ENCODE measurements at places on chromosomes 11 and 22.

- no peak for DNase-seq
Measured at GRCh38 chr11:111674941-111675340, 72.7 kb downstream of the SIK2 start.

DNA sequence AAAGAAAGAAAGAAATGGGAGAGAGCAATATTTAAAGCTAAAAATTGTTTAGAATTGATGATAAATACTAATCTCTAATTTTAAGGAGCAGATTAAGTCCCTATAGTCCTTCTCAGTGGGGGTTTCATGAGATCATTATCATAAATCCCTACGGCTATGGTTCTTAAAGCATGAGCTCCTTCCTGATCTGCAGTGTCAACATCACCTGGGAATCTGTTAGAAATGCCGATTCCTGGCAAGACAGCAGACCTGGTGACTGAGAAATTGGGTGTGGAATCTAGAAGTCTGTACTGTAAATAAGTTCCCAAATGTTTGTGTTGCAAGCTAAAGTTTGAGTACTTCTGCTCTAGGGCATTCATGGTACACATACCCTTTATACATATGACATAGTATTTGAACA lies 12.6 kb downstream of the HIKESHI start:
- no peak for DNase-seq

DNA sequence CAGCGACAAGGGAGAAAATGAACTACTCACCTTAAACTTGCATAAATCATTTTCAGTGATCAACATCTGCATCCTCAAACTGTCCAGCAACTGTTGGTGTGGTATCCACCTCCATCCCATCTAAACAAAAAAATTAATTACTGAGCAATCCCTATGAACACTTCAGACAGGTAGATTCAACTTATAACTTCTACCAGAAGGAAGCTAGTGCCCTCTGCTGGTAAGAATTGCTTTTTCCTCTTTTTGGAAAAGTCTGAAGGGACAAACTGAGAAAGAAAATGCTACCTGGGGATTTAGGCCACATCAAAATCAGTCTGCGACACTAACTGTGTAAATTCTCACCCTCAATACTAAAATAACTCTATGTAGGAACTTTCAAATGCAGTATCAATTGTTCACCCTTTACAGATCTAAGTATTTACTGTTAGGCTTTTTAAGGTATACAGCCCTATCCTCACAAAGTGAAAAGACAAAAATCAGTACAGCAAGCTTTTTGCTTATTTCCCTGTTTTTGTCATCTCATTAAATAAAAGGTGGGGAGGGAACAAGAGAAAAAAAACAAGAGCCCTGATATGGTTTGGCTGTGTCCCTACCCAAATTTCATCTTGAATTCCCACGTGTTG lies 17.9 kb downstream of the CLNS1A start:
- peak; percentile 82 for DNase-seq

- no peak for DNase-seq
Measured at GRCh38 chr11:70826541-70827335, 425.6 kb downstream of the SHANK2 start.

- DNase-seq = no peak
Measured at GRCh38 chr22:39777716-39778454, 115.7 kb downstream of the ENTHD1 start.

DNA sequence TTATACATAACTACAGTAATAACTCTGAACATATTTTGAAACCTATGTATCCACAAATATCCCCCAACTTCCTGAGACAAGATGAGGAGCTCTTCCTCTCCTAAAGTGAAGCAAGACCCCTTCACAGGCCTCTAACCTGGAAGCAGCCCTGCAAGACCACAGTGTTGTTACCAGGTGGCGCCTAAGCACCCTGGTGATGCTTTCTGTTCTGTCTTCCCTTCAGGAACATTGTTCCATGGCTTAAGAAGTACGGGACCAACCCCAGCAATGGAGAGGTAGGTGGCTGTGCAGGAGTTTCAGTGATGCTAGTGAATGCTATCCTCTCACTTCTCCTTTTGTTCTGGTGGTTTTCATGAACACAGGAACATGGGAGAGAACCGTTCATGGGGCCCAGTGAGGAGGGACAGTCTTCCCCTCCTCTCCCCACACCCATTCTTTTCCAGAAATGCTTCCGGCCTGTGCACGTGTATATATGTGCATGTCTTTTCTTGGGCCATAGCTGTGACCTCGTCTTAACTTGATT lies 6.4 kb downstream of the PPIL2 start:
- DNase-seq = no peak

GRCh38 chr11:119251114-119251513 lies 45.0 kb downstream of the CBL start:
- no peak for DNase-seq

All from Caco-2 (cell line).